Activated CD4-positive, alpha-beta memory T cell treated with anti-CD3 and anti-CD28 coated beads, Interleukin-2, amount 10 ng/mL, durations not matched to agents 7 days and 5 days (primary cell): ENCODE measurements at places on chromosomes 5 and 9.
A peak's percentile ranks its signal among the peaks of the same experiment; 100 is the strongest.

- DNase-seq, result peak; percentile 77
Observed at GRCh38 chr5:399296-400281, 43.4 kb upstream of the EXOC3 start.

GRCh38 chr5:145221416-145221815, 613.7 kb downstream of the PRELID2 start:
- no peak for DNase-seq

DNA sequence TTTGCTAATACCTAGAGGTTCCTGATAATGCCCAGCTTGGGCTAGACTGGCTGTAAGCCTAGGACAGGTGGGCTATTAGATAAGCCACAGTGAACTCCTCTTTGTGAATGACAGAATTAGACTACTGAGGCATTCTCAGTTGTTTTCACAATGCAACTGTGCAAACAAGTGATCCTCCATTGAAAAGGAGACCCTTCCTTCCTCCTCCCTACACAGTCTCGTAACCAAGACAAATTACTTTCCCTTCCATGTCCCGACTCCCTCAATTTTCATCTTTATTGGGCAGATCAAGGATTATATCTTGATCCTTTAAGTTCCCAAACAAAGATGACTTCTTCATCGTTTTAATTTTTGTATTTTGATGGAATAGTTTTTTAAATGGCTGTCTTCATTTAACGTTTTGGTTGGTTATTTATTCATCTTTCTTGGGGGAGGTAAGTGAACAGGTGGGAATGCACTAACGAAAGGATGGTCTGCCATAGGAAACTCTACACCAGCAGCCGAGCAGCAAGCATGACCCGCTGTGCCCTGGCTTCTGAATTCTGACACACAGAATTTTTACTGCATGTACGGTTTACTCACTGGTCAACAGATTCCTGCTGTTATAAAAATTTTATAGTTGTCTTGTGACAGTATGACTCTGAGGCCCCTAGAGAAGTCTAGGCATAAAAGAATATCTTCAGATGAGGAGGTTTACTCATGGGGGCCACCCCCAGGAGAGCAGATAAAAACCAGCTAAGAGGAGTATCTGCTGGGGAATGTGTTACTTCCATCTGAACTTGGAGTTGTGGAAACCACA, 137.5 kb upstream of the TUT7 start:
- no peak for DNase-seq

DNA sequence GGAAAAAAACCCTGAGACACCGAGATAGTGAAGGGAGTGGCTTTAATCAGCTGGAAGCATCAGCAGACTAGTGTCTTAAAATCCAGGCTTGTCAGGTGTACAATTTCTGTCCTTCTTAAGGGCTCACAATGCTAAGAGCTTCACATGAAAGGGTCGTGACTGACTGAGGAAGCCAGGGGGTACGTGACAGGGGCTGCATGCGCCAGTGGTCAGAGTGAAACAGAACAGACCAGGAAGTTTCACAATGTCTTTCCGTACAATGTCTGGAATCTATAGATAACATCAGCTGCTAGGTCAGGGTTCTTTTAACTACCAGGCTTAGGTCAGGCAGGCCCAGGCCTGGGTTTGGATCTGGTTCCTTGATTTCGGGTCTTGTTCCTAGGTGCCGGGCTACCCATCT, 253.0 kb downstream of the CDH10 start:
- DNase-seq, result no peak

- DNase-seq, result no peak
Observed at GRCh38 chr9:93080406-93080805, 15.6 kb upstream of the CARD19 start.

DNA sequence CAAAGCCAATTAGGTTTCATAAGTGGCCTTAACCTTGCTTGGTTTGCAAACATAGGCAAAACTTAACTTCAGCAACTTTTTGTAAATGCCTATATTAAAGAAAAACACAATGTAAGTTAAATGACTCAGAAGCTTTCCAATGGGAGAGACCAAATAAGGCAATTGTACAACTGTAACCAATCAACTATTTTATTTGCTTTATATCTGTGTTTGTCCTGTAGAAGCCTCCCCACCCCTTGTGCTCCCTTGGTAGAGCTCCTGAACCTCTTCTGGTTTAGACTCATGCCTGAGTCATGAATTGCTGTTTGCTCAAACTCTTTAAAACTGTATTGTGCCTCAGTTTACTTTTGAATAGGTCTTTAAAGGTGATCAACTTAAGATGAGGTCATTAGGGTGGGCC, 3.0 kb upstream of the C1QTNF3 start:
- DNase-seq, result no peak

DNA sequence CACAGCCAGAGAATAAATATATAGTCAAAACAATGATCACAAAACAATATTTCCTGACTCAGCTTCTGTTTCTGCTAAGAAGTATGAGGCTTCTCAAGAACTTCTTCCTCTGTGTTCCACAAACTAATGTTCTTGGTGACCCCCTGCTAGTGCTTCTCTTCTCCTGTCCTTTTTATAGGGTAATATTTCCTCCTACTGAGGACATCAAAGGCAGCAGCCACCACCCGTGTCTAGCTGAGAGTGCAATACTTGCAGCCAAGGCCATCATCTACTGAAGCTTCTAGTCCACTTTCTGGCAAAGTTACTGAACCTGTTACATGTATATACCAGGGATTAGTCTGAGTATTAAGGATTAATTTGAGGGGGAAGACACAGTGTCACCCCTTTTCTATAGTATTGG, 83.7 kb upstream of the SLC12A2 start:
- DNase-seq, result no peak

- DNase-seq, result no peak
Observed at GRCh38 chr5:73997960-73998359, 372.0 kb downstream of the ARHGEF28 start.

DNA sequence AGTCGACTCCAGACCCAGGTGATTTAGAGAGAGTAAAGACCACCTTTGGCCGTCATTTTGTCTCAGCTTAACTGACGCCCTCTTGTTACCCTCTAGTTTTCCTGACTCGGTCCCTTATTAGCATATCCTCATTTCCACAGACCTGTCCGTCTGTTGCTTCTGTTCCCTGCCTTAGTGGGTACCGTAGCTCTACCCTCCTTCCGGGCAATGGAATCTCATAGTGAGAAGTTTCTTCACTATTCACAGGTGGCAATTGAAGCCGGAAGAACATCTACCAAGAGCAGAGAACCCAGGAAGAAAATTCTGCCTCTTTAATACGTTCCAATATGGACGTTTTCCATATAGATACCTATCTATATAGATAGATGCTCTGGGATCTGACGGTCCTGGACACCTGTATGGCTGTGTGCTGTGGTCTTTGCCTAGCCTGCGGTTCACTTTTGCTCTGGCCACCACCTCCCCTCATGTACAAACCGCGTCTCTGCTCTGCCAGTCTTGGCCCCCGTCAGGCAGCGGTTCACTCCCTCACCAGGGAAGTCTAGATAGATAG, 652 bp upstream of the TMEM161B start:
- DNase-seq, result no peak

DNA sequence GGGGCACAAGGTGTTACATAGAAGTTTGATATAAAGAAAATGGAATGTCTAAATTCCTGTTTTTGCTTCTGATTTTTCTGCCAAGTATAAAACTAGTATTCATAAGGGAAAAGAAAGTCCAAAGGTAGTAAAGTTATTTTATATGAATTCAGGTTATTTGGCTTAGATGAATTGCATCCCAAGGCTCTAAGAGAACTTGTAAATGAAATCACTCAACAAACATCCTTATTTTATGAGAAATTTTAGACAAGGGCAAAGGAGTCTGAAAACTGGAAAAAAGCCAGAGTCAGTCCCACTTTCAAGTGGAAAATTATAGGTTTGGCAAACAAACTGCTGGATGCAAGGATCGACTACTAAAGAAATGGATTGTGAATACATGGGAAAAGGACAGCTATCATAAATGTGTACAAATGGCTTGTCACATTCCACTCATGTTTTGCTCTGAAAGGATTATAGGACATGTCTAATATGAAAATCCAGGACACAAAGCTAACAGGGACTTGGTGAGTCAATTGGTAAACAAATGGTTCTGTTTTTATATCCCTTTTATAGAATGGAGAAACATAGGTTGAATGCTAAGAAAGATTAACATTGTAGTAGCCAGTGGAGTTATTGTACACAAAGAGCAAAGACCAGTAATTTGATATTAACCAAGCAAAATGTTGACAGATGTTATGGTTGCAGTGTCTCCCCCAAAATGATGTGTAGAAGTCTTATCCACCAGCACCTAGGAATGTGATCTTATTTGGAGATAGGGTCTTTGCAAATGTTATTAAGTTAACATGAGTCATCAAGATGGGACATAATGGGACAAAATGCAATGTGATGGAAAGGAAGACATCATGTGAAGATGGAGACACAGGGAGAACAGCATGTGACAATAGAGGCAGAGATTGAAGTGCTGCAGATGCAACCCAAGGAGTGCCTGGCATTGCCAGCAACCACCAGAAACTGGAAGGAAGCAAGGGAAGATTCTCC, 495.7 kb downstream of the TLE1 start:
- no peak for DNase-seq

- DNase-seq, result no peak
Observed at GRCh38 chr5:40653221-40654022, 26.3 kb upstream of the PTGER4 start.

GRCh38 chr9:83141887-83142286, 78.9 kb upstream of the RASEF start:
- no peak for DNase-seq

DNA sequence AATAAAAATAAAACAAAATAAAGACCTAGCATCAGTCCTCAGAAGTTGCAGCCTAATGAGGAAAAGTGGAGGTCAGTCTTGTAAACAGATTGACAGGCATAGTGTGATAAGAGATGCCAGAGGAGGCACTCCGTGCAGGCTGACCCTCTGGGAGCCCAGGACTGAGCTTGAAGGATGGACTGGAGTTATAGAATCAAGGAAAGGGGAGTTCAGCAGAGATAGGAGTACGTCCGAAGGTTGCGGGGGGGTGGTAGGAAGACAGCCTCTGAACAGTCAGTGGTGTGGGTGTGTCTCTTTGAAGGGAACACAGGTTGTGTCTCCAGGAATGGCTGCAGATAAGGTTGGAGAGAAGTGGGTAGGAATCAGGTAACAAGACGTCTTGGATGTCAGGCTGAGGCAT, 126.1 kb upstream of the CPEB4 start:
- DNase-seq, result no peak
